Activated CD8-positive, alpha-beta memory T cell treated with anti-CD3 and anti-CD28 coated beads, Interleukin-2, amount 50 U/mL, for 48 hours (primary cell): ENCODE measurements at places on chromosomes 11 and 22.

GRCh38 chr22:22713416-22713815 lies 69.0 kb downstream of the GGTLC2 start:
- peak; percentile 26 for DNase-seq

GRCh38 chr11:24747275-24748251 lies 250.7 kb downstream of the LUZP2 start:
- no peak for DNase-seq

DNA sequence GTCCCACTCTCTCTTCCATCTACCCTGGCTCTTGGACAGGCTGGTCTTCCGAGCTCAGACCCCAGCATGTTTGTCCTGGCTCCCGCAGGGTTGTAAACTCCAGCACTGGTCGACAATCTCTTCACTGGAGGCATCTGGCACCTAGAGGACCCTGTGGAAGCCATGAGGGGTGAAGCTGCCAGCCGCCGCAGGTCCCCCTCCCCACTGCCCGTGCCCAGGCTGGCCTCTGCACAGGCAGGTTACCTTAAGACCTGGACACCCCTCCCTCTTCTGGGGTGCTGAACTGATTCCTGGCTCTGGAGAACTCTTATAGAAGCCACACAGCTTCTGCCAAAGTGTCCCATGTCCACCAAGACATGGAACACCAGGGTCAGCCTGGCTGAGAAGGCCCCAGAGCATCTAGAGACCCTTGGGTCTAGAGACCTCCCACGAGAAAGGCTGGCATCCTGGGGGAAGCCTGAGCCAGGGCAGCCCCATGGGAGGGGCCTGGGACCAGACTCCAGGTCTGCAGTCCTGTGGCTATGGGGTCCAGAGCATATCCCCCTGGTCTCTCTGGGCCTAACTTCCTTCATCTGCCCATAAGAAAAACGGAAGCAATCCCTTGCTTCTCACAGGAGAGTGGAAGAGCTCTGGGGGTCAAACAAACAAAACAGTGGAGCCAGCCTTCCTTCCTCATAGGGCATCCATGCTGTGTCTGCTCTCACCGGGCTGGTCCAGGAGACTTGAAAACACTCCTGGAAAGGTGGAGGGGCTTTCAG lies 30.6 kb downstream of the LMO1 start:
- DNase-seq = no peak

DNA sequence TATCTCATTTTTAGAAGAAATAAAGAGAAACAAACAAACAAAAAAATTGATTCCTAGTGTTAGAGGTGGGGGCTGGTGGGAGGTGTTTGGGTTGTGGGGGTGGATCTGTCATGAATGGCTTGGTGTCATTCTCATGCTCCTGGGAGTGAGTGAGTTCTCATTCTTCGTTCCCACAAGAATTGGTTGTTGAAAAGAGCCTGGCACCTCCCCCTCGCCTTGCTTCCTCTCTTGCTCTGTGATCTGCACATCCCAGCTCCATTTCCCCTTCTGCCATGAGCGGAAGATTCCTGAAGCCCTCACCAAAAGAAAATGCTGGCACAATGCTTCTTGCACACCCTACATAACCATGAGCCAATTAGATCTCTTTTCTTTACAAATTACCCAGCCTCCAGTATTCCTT lies 277.8 kb downstream of the ST3GAL4 start:
- DNase-seq = no peak

DNA sequence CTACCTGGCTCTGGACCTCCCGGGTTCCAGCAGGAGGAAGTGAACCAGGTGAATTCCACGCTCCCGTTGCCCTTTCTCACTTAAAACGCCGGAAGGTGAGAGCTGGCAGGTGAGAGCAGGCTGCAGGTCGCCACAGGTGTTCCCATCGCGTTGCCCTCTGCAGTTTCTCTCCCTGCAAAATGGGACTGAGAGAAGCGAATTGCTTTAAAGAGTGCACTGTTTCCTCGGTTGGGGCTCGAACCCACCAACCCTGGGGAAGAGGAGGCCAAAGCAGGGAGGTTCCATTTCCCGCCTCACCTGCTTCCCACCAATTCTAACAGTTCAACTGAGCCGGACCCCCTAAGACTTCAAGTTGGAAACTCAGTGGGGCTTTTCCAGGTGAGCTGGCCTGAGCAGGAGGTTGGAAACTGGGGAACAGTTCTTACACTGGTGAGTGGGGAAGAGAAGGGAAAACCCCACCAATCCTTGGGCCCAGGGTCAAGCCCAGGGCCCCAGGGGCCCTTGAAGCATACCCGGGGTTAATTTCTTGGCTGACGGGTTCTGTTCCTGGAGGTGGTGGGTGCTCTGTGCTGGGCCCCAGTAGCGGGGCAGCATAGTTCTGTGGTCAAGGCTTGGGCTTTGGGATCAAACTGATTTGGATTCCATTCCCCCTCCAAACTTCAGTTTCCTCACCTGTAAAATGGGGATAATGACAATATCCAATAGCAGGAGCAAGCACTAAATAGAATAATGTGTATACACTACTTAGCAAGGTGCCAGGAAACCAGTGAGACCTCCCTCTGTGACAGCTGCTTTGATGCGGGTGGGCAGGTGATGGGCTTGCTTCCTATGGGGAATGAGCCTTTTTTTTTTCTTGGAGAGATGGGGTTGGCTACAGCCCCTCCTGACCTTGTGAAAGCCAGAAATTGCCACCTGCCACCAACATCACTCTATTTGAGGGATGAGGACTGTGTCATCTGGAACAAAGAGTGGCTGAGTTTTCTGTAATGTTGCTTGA lies 788 bp downstream of the CD82 start:
- peak; percentile 56 for DNase-seq

DNA sequence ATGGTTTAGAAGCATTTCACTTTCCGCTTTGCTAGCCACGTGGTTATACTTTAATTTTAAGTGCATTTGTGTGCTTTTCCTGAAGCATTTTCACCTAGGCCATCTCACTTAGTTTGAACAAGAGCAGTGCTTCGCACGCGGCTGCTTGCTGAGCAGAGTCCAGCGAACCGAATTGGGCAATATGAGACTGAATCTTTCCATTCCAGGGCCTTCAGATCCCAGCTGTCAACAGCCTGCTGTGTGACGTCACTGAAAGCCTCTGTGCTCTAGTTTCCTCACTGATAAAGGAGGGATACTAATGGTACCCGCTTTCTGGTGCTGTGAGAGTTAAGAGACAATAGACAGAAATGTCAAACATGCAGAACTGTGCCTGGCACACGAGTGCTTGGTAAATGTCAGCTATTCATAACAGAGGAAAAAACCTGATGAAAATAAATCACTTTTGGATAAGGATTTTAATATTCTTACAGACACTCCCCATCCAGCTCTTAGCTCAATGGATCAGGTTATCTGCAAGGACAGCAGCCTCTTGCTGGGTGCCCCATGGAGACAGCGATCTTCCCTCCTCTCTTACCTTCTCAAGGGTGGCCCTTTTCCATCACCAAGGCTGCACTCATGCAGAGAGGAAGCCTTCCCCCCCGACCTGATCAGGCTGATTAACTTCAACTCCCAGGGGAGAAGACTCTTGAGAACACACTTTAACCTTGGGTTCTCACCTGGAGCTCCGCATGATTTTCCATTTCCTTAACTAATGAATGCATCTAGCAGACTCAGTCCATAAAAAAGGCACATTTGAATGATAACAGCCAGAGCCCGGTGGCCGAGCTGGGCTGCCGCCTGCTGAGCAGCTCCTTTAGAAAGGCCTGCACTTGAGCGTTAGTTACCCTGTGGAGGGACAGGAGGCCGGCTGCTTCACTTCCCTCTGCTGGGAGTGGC lies 3.5 kb upstream of the GLB1L3 start:
- peak; percentile 43 for DNase-seq

DNA sequence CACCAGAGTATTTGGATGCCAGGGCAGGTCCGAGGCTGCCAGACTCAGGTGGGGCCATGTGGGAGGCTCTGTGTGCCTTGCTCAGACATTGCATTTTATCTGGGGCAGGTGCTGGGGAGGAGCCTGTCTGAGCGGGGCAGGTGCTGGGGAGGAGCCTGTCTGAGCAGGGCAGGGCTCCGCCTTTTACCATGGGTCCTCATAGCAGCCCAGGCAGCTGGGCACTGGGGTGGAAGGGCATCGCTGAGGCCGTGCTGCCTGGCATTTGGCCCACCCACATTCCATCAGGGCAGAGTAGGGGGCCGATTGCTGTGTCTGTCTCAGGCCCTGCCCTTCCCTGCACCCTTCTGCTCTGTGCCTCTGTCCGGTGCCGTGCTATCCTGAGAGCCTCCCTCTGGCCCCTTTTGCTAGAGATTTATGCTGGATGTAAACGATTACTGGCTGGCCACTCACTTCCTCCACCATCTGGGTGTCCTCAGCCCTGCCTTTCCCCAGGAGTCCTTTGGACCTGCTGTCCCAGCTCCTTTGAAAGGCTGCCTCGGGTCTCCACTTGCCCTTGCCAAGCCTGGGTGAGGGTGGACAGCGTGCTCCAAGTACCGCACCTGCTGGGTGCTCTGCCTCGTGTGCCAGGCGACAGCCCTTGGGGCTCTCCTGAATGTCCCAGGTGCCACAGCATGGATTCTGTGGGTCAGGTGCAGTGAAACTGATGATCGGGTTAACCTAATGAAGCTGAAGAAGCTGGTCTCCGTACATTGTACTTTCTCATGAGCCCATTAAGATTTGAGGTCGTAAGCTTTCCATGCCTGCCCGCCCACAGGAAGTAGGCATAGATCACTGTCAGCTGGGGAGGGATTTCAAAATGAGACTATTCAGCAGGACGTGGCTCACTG lies 281.6 kb downstream of the TBC1D22A start:
- DNase-seq = no peak

- DNase-seq = no peak
Observed at GRCh38 chr22:36807627-36808026, 9.2 kb downstream of the PVALB start.

- no peak for DNase-seq
Observed at GRCh38 chr11:103587901-103588788, 448.3 kb upstream of the DDI1 start.

DNA sequence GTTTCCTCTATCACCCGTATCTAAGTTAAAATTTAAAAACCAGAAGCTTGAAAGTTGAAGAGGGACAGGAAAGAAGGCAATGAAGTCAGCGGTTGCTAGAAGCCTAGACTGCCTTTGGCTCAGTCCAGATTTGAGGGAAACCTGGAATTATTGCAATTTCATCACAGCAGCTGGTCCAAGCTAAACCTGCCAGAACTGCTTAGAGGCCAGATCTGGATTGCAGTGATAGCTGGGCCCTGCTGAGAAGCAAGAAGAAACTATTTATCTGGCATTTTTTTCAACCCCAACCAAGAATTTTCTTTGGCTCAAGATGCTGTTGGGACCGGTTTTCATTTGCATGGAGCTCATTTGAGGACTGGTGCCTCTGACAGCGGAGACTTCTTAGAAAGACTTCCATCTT lies 121.5 kb upstream of the TEAD1 start:
- no peak for DNase-seq

DNA sequence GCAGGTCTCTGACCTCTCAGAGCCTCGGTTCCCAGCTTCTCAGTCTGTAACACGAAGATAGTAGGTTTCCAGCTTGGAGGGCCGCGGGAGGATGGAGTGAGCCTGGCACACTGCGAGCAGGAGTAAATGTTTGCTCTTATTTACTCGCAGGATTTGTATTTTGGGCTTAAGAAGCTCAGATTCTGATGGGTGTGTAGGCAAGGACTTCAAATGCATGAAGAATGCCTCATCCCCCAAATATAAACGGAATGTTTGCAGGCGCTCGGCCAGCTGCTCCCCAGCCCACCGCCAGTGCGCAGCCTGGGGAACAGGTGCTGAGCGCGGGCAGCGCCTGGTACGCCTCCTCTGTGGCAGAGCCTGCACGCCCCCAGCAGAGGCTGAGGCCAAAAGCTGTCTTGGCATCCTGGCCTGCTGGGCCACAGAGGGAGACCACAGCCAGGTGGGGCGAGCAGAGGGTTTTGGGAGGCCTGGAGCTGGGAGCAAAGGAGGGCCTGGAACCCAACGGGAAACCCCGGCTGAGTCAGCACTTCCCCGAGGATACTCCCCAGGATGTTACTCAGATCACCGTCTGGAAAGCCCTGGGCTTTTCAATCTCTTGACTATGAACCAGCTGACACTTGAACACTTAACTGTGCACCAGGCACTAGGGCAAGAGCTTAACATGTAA lies 9.4 kb downstream of the EHD1 start:
- DNase-seq = no peak

- DNase-seq = no peak
Observed at GRCh38 chr11:42025121-42025803, 565.8 kb upstream of the LRRC4C start.

GRCh38 chr11:70435361-70435760 lies 37.0 kb downstream of the CTTN start:
- no peak for DNase-seq

DNA sequence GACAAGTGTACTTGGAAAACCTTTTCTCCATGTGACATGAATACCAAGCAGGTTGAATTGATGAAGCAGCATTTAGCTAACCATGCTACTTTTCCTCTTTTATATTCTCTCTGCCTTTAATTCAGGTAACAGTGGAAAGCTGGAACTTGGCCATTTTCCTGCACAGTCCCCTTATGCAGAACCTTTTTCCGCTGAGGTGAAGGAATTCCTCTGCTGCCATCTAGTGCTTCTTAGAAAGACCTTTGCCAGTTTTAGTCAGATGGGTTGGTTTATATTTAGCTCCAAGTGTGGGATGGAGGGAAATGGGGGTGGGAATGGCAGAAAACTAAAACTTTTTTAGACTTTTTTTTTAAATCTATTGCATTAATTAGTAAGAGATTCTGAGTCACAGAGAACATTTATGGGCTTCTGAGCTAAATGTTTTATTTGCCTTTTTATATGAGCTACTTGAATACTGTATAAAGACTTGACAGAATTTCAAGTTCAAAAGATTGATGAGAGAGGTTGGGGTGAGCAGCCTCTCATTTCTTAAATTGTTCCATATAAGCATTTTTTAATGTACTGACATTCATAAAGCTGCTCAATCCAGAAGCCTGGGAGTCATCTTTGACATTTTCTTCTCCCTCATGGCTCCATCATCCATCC lies 153.9 kb upstream of the ZC3H12C start:
- no peak for DNase-seq

DNA sequence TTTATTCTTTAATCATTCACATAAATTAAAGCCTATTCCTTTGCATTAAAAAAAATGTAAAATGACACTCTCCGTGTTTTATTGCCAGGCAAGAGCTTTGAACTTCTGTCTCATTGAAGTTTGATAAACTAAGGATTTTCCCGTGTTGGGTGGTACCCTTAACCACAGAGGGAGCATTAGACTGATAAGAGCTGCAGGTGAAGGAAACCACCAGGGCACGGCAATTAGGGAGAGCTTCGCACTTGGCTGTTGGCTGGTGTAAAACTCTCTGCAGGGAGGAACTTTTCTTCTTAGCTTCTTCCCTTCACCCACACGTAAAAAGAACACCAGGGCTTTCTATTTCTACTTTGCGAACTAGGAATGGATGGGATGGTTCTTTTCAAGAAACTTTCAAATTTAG lies 47.0 kb downstream of the CSTPP1 start:
- DNase-seq = no peak
